ENCODE measurements at places on chromosomes 6 and 20.

DNA sequence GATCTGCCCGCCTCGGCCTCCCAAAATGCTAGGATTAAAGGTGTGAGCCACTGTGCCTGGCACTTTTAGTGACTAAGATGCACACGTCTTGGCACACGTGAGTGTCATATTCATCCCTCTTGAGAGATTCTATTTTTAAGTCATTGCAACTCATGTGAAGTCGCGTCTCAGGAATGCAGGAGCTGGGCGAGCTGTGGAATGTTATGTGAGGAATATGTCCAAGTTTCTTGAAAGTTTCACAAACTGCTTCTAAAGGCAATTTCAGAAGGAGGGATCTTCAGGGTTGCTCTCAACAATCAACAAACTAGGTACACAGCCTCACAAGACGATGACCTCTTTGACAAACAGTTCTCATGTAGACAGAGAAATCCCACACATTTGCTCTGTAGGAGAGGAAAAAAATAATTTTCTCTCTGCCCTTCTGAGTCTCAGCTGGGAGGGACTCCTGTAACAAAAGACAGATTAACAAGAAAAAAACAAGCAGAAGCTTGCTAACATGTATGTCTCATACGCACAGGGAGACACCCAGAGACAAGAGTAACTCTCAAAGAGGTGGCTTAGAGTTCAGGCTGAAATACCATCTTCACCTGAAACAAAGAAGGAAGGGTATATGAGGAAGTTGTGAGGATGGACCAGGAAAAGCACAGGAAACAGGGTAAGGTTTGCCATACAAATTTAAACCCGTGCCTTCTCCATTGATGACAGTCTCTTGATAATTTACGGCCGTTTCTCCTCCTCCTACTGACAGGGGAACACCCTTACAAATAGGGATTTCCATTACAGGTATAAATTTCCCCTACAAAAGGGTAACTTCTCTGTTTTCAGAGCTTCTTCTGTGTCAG is 45.3 kb upstream of the FAM50B start:
- DNase-seq = no peak

DNA sequence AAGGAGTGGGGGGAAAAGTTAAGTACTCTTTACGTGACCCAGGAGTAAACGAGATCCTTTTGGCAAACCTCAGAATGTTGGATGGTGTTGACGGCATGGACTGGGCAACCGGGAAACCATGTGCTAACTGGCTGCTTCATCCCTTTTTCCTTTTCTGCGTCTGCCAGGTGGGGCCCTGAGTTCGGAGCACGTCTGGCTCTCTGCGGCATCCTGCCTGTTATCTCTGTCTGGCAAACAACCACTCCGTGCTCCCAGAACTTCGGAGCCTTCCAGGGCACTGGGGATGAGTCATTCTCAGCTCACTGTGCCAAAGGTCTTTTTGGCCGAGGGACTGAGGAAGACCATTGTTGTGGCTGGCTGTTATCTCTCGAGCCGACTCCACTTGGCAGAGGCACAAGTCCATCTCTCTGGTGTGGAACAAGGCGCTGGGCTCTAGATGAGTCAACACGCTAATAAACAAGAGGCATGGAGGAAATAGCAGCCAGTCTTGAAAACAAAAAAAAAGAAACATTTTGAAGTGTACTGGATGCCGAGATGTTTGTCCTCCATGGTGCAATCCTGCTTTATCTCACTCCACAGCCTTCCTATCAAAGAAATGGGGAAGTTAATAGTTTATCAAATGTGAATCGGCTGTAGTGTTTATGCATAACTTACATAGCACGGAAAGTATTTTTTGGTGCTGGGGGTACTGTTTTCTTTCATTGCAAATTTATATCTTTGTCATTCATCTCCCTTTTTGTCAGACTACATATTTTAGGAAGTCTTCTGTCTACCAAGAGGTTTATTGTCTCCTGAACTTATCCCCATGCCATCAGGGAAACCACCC is 64.6 kb upstream of the TXNDC5 start:
- DNase-seq = peak; percentile 90

DNA sequence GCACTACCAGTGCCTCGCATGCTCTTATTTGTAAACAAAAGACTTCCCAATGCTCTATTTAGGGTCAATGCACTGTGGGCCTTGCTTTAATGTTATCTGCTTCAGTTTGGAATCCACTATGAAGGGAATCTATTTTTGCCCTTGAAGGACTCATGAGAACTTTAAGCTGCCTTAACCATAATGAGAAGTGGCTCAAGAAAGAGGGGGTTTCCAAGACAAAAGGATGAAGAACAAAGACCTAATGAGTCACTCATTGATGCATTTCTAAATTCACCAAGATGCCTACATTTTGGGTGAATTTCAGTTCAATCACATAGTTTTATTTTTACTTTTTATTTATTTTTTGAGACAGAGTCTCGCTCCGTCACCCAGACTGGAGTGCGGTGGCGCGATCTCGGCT is 228.2 kb downstream of the LY86 start:
- DNase-seq = no peak

GRCh38 chr6:4675121-4675520 is 101.1 kb upstream of the CDYL start:
- DNase-seq = no peak

All from common myeloid progenitor, CD34-positive (primary cell).